ENCODE measurements at places on chromosomes 4 and X.
A peak's percentile ranks its signal among the peaks of the same experiment; 100 is the strongest.

DNA sequence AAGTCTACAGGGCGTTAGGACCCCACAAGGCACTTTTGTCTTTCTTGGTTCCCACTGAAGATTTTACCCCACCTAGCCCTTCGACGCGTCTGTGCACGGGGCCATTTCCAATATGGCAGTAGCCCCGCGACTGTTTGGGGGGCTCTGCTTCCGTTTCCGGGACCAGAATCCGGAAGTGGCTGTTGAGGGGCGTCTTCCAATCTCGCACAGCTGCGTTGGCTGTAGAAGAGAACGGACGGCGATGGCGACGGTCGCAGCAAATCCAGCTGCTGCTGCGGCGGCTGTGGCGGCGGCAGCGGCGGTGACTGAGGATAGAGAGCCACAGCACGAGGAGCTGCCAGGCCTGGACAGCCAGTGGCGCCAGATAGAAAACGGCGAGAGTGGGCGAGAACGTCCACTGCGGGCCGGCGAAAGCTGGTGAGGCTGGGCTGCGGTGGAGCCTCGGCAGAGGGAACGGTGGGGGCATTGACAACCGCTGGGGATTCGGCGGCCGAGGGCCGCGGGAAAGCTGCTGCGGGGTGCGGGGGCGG, at the start of gene USP11:
USP11 (plus strand) TSS at position 207 of the 530 bp plus-strand sequence; CDS start at position 242, 35 bp downstream.
- no peak for DNase-seq

DNA sequence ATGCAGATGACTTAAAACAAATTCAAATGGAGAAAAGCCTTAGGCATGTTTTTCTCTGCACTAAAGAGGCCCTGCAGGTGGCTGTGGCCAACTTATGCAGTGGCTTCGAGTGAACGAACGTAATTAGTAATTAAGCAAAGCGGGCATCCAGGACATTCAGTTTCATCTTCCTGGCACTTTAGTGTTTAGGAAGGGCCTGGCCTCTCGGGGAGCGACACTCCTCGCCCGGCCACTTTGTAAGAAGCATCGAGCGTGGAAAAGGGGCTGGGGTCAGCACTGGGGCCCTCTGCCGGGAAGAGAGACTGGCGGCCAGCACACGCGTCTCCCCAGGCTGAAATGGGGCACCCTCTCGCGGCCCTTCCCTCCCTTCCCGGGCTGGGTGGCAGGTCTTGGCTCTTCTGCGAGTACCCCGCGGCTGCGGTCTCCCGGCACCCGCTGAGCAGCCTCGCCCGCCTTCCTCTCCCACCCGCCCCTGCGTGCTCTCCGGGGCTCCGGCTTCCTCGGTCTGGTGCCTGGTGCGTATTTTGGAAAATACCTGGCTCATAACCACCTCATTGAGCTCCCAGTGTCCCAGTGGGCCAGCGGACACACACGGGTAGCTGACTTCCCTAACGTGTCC, 677 bp upstream of the CYP4V2 start:
- DNase-seq: no peak

- DNase-seq: no peak
Observed at GRCh38 chr4:119726505-119726904, 97.9 kb upstream of the PDE5A start.

GRCh38 chr4:178448372-178449035, 1006.3 kb upstream of the AGA start:
- no peak for DNase-seq

- DNase-seq: no peak
Observed at GRCh38 chr4:47373174-47373573, 90.3 kb downstream of the COMMD8 start.

DNA sequence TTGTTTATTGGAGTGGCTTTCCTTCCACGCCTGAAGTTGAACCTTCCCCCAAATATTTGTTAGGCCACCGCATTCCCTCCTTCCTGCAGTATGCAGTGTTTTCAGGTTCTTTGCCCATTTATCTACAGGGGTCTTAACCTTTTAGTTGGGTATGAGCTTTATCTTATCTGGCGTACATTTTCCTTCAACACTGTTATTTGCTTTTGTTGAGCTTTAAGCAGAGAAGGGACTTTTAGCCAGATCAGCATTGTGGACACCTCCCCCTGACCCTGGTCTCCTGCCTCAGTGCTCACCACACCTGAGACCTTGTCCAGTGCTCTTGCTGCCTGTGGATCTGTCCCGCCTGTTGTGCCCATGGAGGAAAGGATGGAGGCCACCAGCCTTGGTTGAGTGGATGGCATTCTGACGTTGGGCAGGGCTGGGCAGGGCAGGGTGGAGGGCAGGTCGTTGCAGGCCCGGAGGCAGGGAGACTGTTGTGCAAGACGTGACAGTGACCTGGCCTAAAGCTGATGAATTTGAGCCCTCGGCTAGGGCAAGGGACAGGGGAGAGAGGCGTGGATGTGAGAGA, 998 bp upstream of the DUSP9 start:
- no peak for DNase-seq

- no peak for DNase-seq
Observed at GRCh38 chr4:181933471-181933870, 309.7 kb upstream of the TENM3 start.

DNA sequence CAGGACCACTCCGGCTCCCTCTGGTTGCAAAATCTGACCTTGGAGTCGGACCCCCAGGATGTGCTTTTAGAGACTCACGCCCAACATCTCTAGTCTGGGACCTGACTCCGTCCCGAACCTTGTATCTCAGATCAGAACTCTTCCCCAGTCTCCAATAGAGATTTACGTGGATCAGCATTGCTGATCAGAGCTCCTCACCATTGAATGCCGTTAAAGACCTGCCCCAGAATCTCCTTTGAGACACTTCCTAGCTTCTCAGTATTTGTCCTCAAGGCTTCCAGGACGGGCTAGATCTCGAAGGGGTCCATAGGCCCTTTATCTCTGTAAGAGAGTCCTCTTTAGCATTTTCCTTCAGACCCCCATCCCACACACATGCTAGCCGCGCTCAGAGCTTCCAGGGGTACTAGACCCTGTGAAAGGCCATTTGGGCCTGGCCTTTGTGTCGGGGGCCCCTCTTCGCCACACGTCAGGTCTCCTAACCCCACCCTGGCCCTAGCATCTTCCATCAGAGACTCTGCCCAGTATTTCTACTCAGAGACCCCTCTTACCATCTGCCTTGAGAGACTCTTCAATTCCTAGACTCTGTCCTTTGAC, 662 bp downstream of the UBA1 start:
- no peak for DNase-seq

DNA sequence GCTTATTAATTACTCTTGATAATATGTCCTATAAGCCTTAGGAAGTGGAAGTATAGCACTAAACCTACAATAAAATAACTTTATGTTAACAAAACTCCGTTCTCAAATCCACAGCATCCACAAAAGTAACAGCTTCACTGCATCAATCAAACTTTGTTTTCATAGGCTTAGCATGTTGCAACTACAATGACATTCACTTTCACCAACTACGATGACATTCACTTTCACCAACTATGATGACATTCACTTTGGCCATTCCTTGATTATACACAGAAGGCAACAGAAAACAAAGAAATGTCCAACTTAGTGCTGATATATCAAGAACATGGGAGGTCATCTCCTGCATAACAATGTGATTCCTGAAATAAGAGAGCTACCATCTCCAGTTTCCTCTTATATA, 44.3 kb downstream of the FBXL5 start:
- DNase-seq: no peak

DNA sequence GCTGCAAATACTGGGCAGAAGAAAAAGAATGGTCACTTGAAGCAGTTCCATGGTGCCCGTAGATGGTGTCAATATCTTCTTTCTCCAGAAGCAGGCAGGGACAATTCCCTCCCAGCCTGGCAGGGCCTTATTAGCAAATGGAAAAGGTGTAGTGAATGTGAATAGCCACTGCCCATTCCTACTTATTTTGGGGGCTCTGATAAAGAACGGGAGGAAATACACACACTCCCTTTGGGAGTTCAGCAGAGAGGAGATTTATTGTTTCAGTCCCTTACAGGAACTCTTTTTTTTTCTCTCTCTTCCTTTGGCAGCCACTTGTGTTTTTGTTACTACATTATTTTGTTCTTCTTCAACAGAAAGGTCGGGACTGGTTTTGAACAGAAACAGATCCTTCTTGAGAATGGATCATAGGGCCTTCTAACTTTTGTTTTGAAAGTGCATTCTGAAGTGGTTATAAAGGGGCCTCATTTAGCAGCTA, at the start of gene EMCN:
EMCN (minus strand) TSS at position 159 of the 478 bp plus-strand sequence; CDS start at position 51, 108 bp downstream.
- no peak for DNase-seq

DNA sequence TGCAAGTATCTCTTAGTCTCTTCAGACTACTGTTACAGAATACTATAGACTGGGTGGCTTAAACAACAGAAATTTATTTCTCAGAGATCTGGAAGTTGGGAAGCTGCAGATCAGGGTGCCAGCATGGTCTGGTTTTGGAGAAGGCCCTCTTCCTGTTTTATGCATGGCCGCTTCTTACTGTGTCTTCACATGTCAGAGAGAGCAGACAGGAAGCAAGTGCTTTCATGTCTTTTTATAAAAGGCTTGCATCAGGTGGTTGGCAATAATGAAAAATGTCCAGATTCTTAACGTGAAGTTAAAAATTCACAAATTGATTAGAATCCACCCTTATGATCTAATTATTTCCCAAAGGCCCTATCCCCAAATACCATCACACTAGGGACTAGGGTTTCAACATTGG, 284.9 kb downstream of the RPA4 start:
- DNase-seq: no peak

- no peak for DNase-seq
Observed at GRCh38 chr4:183344523-183345255, 22.5 kb upstream of the CLDN24 start.

GRCh38 chr4:78928835-78929234, 10.4 kb downstream of the PAQR3 start:
- DNase-seq: no peak

DNA sequence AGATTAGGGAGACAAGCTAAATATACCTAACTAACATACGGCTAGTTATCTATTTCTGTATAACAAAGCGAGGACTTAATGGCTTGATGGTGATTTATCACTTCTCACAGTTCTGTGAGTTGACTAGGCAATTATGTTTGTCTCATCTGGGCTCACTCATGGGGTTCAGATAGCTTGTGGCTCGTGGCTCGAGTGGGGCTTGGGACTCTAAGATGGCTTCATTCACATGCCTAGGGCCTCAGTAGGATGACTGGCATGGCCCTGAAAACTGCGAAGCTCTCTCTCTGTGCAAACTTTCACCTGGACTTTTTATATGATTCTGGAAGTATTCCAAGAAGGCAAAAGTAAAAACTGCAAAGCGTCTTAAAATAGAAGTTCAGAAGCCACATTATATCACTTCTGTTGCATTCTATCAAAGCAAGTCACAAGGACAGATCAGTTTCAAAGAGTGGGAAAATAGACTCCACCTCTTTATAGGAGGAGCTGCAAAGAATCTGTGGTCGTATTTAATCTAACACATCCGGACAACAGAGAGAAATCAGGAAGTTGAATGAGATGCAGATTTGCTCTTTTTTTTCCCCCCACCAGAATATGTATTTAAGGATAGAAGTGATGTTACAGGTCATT, 491.2 kb downstream of the INPP4B start:
- DNase-seq: no peak

DNA sequence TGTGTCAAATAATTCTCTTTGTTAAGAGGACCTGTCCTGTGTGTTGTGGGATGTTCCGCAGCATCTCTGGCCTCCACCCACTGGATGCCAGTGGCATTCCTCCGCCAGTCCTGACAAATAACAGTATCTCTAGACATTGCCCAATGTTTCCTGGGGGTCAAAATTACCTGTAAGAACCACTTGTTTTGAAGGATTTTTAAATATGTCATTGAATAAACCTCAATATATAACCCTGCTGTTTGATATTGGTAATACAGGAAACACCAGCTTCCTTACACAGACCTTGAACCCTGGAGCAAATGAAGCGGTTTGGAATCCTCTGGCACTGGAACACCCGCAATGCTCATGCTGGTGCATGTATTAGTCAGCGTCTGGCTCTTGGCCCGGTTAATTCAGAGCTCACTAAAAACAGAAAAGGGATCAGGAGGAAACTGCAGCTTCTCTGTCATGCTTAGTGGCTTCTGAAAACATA, 101.3 kb downstream of the TBL1X start:
- peak; percentile 34 for DNase-seq

- DNase-seq: peak; percentile 21
Observed at GRCh38 chrX:103356130-103356798, at the start of gene TCEAL9. Gene TCEAL9, plus strand, starts transcription at chrX:103356506. Its CDS starts 1,179 bp downstream, at chrX:103357685.

GRCh38 chr4:128639541-128640270, 169.8 kb upstream of the JADE1 start:
- DNase-seq: no peak

DNA sequence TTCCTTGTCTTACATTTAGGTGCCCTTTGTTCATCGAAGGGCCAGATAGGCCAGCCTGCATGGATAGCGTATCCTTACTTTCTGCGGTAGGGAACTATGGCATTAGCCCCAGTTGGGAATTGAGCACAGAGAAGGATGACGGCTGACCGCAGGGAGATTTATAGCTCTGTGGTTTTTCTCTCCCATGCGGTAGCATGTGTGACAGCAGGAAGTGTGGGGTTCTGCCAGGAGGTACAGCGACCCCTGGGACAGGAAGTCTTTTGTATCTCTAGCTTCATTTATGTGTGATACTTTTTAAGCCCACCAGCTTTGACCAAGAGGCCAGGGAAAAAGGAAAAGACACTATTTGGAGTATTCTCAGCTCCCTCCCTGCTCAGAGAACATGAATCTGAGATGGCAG, 33.1 kb downstream of the GAB3 start:
- DNase-seq: no peak

DNA sequence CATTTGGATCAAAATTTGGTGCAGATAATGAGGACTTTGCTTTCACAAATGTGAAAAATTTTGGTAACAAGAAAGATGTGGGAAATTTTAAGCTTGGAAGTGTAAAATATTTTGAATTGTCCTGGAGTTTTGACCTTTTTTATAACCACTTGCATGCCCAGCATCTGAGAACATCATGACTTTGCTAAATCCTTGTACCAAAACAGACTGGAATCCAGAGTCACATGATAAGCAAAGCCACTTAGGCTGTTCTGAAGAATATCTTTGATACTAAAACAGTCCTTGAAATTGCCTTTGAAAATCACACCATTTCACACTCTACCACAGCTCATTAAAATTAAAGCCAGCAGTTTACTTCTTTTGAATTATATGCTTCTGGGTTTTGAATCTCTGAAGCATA, 2.5 kb upstream of the PPM1K start:
- DNase-seq: no peak

All from AG09309 (cell line).